NCI-H2081 treated with DMSO at 0.1 percent for 48 hours (cell line): ENCODE measurements at places on chromosomes 1 and 21.

DNA sequence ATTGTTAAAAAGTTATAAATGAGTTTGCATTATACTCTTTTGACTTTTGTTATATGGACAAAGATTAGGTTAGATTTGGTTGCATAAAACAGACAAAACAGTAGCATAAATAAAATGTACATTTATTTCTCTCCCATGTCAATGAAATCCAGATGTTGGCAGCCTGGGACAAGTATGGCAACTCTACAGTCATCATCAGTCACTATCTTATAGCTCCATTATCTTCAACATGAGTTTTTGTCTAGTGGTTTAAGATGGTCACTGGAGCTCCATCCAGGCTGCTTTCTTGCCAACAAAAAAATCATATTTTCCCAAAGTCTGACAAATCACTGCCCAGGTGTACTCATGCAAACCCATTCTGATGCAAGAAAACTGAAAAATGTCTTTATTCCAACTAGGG is 83.8 kb downstream of the CD58 start:
- no peak for DNase-seq

GRCh38 chr1:47675047-47675675 is 237.3 kb downstream of the FOXD2 start:
- DNase-seq: no peak

GRCh38 chr1:26351590-26352337 is 2.2 kb downstream of the CRYBG2 start:
- no peak for DNase-seq

- DNase-seq: no peak
These were observed 101.9 kb upstream of the TNR start for GRCh38 chr1:175845338-175845737.

DNA sequence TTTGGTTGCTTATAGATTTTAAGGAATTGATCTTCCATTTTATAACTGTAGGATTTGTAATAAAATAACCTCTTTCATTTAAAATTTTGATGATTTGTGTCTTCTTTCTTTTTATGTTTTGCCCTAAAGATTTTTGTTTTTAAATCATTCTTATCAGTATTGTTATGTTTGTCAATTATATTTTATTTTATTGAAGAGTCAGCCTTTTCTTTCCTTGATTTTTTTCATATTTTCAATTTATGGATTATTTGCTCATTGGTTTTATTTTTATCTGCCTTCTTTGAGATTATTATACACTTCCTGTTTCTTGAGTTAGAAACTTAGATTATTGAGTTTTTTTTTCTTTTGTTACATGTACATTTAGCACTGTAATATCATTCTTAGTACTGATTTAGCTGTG is 233.4 kb upstream of the BRINP3 start:
- DNase-seq: no peak

DNA sequence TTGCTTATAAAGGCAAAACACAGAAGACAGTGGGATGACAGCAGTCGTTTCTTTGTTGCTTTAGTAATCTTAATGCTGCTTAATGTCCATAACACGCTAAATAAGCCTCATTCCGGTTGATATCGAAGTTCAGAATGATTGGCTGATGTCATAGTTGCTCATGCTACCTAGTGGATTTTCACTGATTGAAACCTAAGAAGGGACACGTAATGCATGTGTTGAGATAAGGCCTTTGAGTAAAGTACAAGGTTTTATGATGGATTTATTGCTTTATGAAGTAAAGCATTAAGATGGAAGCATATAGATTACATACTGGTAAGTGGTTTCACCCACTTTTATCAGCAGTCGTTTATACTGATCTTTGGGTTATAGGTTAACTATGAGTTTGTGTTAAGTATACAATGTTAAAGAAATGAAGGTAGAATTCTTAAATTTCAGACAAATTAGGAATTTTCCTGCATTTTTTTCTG is 25.1 kb downstream of the IARS2 start:
- no peak for DNase-seq

- no peak for DNase-seq
These were observed 13.5 kb downstream of the OLFML2B start for GRCh38 chr1:162010175-162010506.

- DNase-seq: no peak
These were observed 34.1 kb downstream of the ABL2 start for GRCh38 chr1:179195376-179195775.

GRCh38 chr1:223776075-223776814 is 63.9 kb downstream of the CAPN2 start:
- DNase-seq: no peak

DNA sequence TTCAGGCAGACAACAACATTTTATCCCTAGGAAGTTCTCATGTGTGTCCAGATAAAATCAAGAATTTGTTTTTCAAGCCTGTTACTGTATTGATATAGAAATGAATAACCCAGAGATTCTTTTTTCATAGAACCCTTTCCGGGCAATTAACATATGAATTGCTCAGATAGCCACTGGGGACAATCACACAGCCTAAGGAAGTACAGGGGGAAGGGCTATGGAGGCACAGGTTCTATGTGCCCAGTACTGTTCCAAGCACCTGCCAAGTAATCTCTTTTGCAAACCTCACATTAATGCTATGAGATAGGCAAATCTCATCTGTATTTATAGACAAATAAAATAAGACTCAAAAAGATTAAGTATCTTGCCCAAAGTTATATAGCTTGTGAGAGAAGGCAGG is 84.9 kb downstream of the NTNG1 start:
- DNase-seq: no peak

- DNase-seq: no peak
These were observed 171.9 kb upstream of the RAB4A start for GRCh38 chr1:229098903-229099578.

DNA sequence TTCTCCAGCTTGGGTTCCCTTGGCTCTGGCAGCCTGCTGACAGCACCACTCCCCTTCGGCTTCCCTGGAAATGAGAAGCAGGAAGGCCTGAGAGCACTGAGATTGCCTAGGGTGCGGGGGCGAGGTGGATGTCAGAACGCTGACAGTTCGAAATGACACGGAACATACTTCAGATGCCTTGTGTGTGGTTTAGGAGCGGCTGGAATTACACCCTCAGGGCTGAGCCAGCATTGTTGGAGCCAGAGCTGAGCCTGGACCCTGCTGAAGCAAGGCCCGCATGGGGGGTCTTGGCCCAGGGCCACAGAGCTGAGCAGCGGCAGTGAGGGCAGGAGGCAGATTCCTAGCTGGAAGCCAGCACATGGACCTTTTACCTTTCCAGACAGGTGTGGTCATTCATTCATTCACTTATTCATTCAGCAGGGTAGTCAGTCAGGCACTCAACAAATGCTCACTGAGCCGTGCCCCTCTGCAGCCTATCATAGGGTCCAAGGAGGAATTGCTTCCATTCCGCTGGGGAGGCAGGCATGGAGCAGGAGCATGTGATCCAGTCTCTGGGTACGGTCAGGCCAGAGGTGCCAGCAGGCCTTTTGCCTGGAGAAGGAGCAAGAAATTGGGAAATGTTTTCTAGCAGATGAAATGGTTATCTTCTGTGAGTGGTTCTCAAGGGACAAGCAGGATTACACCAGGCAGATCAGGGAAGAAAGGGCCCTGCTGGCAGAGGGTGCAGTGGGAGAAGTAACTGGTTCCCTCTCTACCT is 6.6 kb upstream of the FOXE3 start:
- DNase-seq: no peak

DNA sequence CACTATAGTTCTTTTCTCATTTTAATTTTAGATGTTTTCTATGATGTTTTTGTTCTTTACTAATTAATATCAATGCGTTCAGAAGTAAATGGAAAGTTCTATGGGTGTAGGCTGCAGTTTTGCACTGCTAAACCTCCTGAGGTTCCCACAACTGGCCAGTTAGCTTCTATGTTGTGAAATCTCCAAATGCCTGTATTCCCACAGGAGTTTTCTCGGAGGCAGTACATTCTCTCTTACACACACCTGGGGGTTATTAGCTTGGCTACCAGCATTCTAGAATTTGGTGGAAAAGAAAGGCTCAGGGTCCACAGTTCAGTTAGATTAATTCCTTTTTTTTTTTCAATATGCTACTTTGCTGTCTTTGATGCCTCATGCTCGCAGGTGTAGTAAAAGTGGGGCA is 216.9 kb upstream of the NRIP1 start:
- DNase-seq: no peak

- DNase-seq: no peak
These were observed 856 bp downstream of the AVPR1B start for GRCh38 chr1:206116191-206116872.

DNA sequence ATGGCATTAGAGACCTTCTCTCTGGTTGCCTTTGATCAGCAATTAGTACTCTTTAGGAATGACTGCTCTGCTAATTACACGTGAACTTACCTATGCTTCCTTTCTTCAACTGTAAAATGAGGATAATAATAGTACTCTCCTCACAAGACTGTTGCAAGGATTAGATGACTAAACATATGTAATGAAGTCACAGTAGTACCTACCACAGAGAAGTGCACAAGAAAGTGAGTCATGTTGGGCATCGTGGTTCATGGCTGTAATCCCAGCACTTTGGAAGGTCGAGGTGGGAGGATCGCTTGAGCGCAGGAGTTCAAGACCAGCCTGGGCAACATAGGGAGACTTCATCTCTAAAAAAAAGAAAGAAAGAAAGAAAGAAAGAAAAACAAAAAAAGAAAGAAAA is 68.1 kb upstream of the AK4 start:
- no peak for DNase-seq

- no peak for DNase-seq
These were observed 150.3 kb downstream of the NCAM2 start for GRCh38 chr21:21148514-21148913.

DNA sequence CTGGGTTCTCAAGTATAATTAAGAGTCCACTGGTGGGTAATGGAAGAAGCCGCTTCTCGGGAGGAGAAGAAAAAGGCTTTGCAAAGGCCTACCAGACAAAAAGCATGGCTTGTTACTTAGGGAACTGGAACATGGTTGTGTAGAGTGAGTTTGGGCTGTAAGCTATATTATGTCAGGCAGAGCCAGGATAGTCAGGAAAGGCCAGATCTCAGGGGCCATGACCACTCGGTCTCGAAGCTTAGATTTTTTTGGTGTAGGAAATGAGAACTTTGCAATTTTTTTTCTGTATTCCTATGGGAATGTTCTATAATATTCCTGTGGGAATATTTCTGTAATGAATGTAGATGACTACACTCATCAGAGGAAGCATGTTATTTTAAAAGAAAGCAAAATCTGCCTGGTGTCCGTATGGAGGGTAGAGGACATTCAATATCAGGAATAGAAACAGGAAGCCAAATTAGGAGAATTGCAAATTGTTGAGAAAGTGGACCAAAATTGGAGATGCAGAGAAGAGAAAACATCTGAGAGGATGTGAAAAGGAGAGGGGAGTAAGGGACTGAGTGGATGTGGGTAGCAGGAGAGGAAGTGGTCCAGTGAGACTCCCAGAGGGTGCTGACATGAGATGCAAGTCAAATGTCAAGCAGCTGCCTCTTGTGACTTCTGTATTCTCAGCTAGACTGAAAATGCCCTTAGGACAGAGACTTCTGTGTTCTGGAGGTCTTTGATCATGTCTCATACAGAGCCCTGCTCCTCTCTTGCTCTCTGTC is 45.2 kb upstream of the HAO2 start:
- no peak for DNase-seq
